ENCODE measurements at places on chromosomes 7 and 10. TPM values are rescaled to one million over a fixed set of nuclear protein-coding genes. Genes with fewer than 3 reads are reported as not detected.

The DNAH11 gene
- total RNA-seq = 0.75 TPM

The RPEL1 gene
- total RNA-seq = not detected

DNA sequence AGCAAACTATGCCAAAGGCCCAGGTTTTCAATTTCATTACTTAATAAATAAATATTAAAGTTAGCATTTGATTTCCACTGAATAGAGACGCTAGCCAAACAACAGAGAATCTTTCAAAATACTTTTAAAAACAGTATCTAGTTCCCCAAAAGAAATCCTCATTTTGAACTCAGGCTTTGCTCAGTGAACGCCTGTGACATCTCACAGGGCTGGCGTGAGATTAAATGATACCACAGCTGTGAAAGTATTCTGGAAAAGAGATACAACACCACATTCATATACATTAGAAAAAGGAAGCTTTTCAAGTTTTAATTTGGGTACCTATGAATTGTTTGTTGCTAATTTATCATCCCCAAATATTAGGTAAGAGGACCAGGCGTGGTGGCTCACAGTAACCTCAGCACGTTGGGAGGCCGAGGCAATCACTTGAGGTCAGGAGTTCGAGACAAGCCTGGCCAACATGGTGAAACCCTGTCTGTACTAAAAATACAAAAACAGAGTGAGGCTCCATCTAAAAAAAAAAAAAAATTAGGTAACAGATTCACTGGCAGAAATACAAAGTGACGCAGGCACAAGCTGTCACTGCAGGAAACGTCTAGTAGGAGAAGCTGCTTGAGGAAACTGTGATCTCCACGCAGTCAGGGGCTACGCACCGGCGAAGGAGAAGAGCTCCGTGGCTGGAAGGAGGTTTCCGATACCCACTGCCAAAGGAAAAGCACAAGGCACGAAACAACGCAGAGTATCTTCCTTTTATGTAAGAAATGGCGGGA is 50.0 kb downstream of the AMZ1 start:
- peak; percentile 67 for DNase-seq

DNA sequence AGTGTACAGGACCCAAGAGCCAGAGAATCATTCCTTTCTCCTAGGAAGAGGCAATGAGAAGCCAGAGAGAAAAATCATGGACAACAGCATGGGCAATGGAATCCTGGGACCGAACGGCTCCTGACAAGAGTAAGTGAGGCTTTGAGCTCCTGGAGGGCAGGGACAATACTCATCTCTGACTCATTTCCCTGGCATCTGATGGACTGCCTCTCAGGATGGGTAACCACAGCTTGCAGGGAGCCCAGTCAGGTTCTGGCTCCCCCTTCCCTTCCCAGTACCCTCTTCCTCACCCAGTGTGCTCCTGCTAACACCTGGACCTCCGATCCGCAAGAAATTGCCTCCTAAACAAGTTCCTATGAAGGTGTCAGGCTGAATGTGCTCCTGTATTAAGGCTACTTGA is 51.2 kb upstream of the SORCS3 start:
- DNase-seq = no peak

DNA sequence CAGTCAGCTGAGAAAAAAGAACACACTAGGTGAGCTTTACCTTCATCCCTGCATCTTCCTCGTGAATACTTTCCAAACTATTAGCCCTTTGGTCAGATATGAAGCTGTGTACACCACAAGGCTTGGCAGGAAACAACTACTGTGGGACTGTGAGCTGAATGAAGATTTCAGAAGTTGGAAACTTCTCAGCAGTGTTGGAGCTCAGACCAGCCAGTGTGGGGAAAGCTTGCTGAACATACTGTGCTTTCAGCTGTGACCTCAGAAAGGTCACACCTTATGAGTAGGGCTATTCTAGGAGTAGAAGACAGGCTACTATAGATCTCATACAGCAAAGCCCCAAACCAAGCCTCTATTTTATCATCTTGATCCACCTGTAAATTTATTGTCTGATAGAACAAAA is 123.6 kb downstream of the EXOC4 start:
- DNase-seq = no peak
